ENCODE measurements at places on chromosomes 12 and 14.

GRCh38 chr14:65071544-65071943 lies 30.8 kb downstream of the MAX start:
- DNase-seq: no peak

DNA sequence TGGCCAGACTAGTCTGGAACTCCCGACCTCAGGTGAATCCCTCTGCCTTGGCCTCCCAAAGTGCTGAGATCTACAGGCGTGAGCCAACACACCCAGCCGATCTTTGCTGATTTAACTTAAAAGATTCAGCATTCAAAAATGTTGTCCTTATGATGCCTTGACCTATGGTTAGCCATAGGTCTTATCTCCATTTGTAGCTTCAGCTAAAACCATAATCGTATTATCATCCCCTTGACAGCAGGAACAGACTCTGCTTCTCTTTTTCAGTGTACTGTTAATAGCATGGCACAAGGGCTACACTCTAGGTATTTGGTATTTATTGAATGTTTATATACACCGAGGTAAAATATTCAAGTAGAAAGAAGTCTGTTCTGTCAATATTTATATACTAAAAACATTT lies 15.3 kb downstream of the CCDC62 start:
- no peak for DNase-seq

GRCh38 chr12:89907659-89908058 lies 199.0 kb upstream of the ATP2B1 start:
- DNase-seq: no peak

DNA sequence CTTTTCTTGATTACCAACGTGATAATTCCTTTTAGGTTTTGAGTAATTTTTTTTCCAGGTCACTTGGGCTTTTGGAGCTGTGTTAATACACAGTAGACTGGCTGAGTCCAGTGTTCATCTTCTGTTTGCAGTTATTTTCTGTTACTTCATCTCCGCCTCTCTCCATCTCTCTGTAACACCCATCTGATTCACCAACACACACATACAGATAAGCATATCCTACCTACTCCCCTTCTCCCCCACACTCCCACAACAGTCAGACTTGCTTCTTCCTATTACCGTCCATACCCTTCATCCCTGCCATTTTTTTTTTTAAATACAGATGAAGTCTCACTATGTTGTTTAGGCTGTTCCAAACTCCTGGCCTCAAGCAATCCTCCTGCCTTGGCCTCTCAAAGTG lies 72.7 kb upstream of the MANSC4 start:
- DNase-seq: no peak

DNA sequence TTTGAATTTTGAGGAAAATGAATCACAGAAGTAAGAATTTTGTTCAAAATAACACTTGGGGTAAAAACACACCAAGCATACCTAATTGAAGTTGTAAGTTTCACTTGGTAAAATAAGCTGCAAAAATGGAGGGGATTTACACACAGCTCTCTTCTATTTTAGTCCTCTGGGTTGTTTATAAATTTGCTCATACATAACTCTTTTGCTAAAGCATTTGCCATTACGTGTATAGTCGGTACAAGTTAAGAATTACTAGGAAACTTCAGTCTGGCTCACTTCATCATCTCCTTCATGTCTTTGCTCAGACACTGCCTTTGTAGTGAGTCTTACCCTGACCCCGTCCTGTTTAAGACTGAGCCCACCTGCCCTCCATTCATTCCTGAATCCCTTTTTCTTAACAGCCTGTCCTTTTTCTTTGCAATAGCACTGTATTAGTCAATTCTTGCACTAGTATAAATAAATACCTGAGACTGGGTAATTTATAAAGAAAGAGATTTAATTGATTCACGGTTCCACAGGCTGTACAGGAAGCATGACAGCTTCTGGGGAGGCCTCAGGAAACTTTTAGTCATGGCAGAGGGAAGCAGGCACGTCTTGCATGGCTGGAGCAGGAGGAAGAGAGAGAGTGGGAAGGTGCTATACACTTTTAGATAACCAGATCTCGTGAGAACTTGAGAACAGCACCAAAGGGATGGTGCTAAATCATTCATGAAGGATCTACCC lies 451.1 kb downstream of the PCNX1 start:
- no peak for DNase-seq

- no peak for DNase-seq
Measured at GRCh38 chr12:20572451-20572850, 122.7 kb upstream of the SLCO1C1 start.

DNA sequence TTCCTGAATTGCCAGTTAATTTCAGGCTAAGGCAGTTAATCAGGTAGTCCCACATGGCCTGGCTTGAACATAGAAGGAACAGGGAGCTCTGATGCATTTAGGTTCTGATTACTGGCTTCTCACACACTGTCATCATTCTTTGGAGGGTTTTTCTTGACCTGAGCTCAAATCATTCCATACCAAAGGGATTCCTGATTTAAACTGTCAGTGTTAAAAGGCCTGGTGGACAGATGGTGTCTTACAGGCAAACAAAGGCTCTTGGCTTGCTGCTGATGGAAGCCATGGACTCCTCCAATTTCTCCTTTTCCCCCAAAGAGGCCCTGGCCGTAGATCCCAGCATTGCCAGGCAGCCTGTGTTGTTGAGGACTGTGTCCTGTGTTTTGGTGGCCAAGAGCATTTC lies 30.2 kb downstream of the CACNA1C start:
- no peak for DNase-seq

- no peak for DNase-seq
Measured at GRCh38 chr12:124512667-124513296, 54.6 kb downstream of the NCOR2 start.
